Progenitor cell of endocrine pancreas (in vitro differentiated cells): ENCODE measurements at places on chromosomes 2 and 18.

- no peak for DNase-seq
Observed at GRCh38 chr2:205020673-205021072, 475.4 kb downstream of the PARD3B start.

DNA sequence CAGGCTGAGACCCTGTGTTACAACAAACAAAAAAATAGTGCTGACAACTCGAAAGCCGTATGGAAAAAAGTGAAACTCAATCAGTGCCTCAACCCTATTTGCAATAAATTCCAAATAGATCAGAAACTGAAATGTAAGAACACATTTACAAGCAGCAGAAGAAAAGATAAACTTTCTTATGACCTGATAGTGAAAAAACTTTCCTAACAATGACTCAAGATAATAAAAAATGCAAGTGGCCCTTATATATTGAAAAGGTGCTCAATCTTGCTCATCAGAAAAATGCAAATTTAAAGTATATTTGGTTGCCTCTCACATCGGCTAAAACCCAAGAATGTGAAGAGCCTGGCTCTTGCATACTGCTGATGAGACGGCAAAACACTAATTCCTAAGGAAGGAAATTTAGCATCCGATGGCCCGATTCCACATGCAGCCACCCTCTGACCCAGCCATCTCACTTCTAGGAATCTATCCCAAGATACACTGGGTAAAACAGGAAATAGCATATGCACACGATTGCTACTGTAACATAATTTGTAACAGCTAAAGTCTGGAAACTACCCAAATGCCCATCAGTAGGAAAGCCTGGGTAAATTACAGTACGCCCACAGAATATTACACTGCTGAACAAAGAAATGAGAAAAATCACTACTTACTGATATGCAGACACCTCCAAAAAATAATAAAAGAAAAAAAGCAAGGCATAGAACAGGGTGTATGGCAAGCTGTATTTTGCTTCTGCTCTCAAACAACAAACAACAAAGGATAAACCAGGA lies 56.8 kb downstream of the HDLBP start:
- DNase-seq: no peak

DNA sequence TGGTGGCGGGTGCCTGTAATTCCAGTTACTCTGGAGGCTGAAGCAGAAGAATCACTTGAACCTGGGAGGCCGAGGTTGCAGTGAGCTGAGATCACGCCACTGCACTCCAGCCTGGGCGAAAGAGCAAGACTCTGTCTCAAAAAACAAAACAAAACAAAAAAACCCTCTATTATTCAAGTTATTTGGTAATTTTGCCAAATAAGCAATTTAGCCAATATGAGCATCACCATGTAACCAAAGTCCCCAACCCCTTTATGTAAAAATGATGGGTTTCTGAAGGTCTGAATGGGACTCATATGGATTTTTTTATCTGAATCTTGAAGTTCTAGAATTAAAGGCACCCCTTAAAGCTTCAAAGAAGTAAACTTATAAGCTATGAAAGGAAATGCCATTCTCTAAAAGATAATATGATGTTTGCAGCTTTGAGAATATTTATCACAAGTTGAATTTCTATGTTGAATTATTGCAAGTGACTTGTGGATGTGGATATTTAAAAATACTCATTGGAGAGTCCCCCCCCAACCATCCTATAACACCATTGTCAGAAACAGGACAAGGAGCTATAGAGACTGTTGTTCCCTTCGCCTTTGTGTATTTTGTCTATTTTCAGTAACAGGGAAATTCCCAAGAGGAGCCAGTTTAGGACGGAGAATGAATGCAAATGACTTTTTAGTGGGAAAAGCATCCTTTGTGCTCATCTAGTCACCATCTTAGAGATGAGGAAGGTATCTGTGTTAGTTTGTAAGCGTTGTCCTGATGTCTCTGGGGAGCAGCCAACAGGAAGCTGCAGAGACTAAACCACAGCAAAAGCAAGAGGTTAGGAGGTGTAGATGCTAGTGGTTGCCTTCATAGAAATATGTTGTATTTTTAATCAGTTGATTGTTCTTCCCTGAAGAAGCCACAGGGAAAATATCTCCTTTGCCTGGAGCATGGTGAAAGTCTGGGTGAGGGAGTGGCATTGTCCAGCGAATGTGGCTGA lies 68.3 kb downstream of the TET3 start:
- no peak for DNase-seq

DNA sequence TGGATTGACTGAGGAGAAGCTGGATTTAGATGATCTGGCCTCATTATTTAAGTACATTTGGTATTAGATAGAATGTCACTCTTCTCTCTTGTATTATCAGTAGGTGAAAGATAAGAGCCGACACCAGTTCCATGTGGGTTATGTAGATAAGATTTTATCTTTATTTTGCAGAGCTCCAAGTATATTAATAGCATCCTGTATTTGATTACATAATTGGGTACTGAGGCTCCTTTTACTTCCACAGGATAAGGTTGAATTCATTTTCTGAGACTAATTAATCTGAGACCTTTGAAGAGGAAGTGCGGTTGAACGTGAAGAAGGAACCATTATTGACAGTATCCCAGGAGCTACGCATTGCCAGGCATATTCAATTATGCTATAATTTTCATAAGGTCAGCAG lies 32.8 kb upstream of the CD226 start:
- DNase-seq: no peak

DNA sequence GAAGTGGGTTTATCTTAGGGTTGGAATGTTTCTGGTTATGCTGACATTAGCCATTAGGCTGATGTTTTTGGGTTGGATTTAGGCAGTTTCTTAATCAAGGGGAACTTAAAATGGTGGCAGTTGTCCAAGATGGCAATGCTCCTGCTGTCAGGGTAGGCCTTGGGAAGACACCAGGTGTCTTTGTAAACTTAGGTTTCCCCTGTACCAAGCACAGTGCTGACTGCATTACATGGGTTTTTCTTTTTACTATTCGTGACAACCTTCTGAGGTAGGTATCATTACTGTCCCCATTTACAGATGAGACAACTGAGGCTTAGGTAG lies 528 bp upstream of the ATG16L1 start:
- DNase-seq: no peak

DNA sequence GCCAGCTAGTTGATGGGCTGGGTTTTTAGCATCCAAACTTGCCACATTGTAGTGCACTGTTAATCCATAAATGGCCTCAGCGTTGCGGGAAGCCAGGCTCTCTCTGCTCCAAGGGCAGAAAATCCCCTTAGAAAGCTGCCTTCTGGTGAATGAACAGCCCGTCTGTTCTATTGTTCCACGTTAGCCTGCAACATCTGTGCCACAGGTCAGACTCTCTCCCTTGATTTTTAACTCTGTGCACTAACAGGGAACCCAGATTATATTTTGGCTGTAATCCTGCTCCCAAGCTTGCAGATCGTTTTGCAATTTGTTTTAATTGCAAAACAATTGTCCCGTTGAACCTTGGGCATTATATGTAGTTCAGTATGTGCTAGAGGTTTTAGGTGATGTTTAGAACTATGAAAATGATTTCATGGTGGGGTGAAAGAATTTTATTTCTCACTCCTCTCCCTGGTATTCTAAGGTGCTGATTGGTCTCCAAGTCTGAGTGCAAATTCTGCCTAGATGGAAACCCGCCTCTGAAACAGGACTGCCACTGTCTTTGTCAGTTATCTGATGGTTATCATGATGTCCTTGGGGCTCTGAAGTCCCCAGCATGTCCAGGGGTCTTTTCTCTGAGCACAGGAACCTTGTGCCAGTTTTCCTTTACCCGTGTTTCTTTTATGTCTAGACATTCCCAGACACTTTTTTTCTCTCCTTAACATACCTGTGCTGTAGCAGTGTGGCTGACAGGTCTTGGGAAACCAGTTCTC lies 106.6 kb downstream of the MAP4K4 start:
- DNase-seq: no peak

DNA sequence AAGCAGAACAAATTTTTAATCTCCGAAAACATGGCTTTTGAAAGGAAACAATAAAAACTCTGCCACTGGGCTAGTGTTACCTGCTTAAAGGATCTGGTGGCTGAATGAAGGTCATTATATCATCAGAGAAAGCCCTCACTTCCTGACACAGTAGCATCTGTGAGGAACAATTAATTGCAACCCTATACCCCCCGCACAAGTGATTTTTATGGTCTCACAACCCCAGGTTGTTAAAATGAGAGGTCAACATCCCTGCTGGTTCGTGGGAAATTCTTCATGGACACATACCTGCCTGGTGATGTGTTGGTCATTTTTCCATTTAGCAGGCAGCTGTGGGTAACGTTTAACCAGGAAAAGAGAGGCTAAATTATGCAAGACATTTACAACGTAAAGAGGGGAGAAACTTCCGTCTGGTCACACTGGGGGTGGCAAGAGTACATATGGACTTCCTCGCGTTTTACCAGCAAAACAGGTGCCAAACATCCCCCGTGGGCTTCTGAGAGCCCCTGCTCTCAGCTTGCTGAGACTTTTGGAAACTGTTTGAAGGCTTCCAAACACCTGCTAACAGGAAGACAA lies 29.2 kb downstream of the NIFK start:
- DNase-seq: no peak

DNA sequence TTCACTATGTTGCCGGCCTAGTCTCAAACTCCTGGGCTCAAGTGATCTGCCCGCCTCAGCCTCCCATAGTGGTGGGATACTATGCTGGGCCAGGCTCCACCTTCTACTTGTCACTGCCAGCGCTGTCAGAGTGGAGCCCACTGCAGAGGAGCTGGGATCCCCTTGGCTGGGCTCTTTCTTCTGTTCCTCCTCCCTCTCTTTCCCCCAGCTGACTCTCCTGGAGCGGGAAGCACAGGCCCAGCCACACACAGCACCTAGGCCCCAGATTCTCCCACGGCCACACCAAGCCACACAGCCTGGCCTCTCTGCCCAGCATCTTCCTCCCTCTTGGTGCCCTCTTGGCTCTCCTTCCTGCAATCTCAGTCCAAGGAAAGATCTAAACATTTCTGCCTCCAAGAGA lies 3.7 kb upstream of the GAREM2 start:
- DNase-seq: no peak

GRCh38 chr2:233846387-233847247 lies 7.7 kb downstream of the HJURP start:
- no peak for DNase-seq

DNA sequence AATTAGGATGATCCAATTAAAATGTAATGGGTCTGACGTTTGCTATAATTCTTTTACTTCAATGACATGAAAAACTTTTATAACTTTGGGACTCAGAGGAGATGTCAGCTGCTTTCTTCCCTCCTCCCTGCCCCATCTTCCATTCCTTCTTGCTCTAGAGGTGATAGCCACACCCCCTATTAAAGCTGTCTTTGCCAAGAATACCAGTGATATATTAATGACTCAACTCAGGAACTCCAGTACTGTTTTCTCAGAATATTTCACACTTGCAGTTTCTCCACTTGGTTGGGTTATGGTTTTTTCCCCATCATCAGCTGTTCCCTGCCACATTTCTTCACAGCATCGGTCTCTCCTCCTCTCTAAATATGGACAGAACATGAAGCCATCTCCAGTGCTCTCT lies 184.0 kb downstream of the KCNE4 start:
- DNase-seq: no peak

DNA sequence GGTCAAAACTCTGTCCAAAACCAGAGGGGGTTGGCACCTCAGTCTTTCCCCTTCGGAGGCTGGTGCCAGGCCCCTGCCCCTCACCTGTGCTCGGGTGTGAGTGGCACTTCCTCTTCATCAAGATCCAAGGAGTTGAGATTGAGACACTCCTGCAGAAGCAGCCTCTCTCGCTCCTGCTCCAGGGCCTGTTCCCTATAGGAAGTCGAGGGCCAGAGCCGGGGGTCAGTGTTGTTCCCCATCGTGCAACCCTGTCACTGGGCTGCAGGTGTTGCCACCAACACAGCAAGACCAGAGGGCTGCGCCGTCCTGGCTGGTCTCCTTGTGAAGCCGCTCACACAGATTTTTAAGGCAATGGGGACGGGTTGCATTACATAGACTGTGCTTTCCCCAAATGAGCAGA lies 18.9 kb downstream of the FAM178B start:
- DNase-seq: no peak

- DNase-seq: no peak
Observed at GRCh38 chr2:4272261-4272858, 569.0 kb downstream of the DCDC2C start.

DNA sequence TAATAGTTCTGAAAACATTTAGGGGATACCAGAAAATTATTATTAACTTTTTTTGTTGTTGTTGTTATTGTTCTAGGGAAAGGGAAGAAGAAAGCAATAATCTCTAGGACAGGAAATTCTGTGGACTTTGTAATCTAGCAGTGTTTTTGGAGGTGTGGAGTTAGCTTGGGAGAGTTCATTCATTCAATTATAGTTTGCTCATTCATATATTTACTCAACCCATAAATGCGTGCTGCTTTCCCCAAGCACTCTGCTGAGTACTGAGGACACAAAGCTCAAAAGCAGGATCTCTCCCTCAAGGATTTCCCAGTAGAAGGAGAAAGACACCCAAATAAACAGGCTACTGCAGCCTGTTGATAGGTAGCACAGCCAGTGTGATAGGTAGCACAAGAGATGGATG lies 984.3 kb downstream of the BCL11A start:
- no peak for DNase-seq

- no peak for DNase-seq
Observed at GRCh38 chr2:221323513-221323912, 248.6 kb downstream of the EPHA4 start.

GRCh38 chr2:134408386-134408785 lies 154.5 kb downstream of the MGAT5 start:
- DNase-seq: no peak

- DNase-seq: no peak
Observed at GRCh38 chr2:23556929-23557328, 171.9 kb downstream of the KLHL29 start.

DNA sequence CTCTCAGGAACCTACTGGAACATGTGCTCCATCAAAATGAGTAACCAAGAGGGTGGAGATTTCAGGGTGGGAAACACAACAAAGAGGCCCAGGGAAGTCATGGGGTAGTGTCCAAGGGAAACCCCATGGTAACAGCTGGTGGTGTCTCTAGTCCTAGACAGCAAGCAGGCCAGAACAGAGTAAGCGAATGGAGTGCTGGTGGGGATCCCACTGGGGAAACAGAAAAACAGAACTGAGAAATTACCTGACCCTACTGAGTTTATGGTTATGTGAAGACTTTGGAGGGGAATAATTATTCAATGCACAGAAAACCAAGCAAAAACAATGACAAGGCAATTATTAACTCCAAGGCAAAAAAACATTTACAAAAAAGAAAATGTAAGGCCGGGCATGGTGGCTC lies 16.9 kb downstream of the ERCC3 start:
- no peak for DNase-seq

DNA sequence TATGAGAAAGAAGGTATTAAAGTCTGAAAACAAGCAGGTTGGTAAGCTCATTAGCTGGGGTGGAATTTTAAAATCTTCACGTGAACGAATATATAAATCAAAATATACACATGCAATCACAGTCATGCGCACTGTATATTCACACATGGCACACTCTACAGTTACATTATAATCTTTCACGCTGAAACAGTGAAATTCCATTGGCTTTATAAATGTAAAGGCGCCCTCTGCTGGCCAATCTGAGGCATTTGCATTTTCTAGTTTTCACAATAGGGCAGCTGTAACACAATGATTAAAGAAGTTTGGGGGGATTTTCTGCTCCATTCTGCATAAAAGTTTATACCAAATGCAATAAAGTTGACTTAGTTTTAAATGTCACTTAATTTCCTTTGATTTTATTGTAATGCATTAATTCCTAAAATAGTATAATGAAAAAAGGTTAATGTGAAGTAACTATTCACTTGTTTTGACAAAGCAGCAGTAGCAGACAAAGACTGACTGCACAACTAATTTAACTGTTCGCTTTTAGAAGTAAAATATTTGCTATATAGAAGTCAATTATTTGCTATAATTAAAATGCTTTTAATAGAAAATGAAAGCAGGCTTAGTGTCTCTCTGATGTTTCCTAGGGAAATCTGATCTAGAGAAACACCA lies 17.2 kb downstream of the IFIH1 start:
- no peak for DNase-seq

GRCh38 chr2:161343235-161343634 lies 35.0 kb downstream of the PSMD14 start:
- DNase-seq: no peak
